ELR (cell line): ENCODE measurements at places on chromosomes 13 and 19.

DNA sequence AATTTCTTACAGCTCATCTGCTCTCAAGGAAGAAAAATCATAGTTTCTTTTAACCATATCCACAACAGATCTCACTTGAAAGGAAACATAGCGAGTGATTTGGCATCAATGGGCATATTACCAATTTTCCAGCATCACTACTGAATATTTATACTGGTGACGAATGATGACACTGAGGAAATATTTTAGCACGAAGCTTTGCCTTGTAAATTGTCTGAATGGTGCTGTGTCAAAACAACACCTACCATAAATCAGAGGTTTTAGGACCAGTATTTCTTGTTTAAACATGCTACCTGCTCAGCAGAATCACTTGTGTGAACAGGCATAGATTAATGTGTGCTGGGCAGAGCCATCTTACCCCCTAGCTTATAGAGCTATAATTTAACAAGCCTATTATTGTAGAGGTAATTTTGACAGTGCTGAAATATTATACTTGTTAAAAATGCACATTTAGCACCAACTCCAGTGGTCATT is 146.8 kb downstream of the ABCC4 start:
- DNase-seq: peak; percentile 46

DNA sequence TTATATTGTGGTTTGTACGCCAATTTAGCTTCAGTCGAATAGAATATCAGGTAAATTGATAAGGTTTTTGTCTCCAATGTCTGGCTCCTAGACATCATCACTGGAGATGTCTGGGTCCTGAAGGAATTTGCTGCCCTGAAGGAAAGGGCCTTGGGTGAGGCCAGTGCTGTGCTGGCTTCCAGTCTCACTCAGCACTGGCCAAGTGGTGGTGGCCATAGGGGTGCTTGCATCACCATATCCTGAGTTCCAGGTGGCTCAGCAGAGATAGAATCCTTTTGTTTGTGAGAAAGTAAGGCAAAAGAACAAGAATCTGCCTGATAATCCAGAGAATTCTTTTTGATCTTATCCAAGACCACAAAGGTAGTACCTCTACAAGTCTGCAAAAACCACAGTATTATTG is 39.1 kb downstream of the UQCRFS1 start:
- DNase-seq: no peak

DNA sequence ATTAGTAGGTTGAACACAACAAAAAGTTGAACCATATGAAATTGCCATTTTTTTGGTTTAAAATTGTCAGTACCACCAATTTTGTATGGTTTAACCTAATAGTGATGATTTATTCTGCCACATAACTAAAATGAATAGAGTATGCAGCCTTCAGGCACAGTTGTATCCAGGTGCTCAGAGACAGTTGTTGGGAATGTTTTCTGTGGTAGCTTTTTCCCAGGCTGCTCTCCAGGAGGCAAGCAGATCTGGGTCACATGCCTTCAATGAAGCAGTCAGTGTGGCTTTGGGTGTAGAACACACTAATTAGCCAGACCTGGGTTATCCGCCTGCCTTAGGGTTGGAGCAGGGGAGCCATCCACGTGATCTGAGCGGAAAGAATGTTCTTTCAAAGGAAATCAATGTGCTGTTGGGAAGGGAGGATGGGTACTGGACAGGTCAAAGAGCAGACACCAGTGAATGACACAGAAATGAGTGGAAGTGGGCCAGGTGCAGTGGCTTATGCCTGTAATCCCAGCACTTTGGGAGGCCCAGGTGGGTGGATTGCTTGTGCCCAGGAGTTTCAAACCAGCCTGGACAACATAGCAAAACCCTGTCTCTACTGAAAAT is 28.6 kb downstream of the MARK4 start:
- no peak for DNase-seq

- DNase-seq: peak; percentile 54
These were observed 123.1 kb downstream of the CDK8 start for GRCh38 chr13:26377038-26377437.

DNA sequence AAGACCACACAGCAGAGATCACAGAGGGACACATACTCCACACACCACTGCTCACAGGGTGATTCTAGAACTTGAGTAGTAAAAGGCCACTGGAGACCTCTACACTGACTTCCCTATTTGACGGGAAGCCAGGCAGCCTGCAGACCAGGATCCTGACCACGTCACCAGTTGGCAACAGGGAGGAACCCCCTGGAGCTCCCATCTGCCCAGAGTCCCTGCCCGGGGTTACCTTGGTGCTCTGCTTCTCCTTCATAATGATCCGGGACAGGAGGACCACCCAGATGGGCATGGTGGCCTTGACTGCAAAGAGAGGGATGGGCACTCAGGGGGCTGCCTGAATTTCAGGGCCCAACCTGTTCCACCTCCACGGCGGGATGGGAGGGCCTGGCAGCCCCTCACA is 932 bp downstream of the SLC35E1 start:
- peak; percentile 57 for DNase-seq

- DNase-seq: no peak
These were observed 145.7 kb downstream of the MIPEP start for GRCh38 chr13:23743278-23744076.

DNA sequence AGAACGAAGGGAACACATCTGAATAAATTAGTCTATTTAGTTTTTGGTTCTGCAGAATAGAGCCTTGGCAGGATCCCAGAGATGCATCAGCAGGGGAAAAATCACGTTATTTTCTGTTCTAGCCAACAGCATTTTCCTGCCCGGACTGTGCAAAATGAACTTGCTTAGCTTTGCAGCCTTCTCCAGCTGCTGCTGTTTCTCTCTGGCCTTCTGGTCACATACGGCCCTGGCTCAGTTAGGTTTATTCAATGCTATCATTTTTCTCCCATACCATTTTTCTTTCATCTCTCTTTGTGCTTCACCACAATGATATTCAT is 110.4 kb upstream of the KL start:
- DNase-seq: no peak

GRCh38 chr13:47803131-47803530 is 197.9 kb downstream of the SUCLA2 start:
- no peak for DNase-seq

- peak; percentile 87 for DNase-seq
These were observed 30.0 kb downstream of the TSSK6 start for GRCh38 chr19:19485161-19485997.

GRCh38 chr13:89407357-89407756 is 1736.2 kb downstream of the SLITRK5 start:
- peak; percentile 25 for DNase-seq

DNA sequence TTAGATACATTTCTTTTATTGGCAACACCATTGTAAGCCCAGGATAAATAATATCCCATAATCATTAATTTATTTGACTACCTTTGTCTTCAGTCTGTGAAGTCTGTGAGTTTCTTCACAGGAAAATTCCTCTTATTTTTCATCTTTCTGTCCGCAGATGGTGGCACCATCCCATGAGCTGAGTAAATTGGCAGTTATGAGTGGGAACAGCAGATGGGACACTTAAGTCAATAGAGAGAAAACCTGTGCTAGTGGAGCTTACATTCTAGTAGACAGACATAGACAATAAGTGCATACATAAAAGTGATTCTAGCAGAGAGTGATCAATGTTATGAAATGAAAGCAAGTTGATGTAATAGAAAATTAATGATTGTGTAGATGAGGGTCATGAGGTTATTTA is 638.2 kb upstream of the MIR17HG start:
- DNase-seq: no peak

- DNase-seq: no peak
These were observed 8.5 kb downstream of the ZNF17 start for GRCh38 chr19:57419439-57419838.
